ENCODE measurements at places on chromosomes 4 and X.

GRCh38 chrX:148878371-148878770 is 378.0 kb downstream of the AFF2 start:
- no peak for DNase-seq

DNA sequence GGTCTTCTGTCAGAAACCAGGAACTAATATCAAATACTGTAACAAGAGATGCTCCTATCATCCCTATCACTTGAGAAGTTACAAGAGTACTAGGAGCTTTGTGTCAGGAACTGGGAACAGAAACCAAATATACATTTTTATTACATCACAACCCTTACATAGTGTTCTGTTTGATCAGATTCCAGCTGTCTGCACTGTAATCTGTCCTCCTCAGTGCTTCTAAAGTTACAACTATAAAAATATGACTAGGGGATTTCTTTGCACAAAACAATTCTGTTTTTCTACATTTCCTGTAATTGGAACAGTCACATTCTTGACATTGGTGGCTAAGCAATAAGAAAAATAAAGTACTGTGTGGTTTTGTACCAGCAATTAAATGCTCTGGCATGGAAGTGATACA is 686.0 kb downstream of the PDHA2 start:
- no peak for DNase-seq

GRCh38 chrX:68829582-68830418 is 979 bp downstream of the EFNB1 start:
- DNase-seq = no peak

- peak; percentile 85 for DNase-seq
Measured at GRCh38 chr4:158496030-158496741, 25.5 kb upstream of the RXFP1 start.

DNA sequence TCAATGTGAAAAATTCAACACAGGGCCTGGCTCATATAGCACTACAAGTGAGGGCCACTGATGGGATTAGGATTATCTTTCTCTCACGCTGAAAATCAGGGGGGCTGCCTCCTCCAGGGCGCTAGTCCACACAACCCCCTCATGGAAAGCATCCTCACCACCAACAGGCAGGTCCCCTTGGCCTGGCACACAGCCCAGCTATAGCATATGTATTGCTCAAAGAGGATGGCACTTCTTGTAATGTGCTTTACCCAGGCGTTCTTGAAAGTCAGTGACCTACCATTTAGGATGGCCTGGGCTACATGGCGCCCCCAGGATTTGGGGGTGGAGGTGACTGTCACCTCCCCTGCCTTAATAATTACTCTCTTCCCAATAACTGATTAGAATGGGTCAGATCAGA is 71.0 kb upstream of the LSM6 start:
- DNase-seq = no peak
